ENCODE measurements at places on chromosomes 3 and 15.

DNA sequence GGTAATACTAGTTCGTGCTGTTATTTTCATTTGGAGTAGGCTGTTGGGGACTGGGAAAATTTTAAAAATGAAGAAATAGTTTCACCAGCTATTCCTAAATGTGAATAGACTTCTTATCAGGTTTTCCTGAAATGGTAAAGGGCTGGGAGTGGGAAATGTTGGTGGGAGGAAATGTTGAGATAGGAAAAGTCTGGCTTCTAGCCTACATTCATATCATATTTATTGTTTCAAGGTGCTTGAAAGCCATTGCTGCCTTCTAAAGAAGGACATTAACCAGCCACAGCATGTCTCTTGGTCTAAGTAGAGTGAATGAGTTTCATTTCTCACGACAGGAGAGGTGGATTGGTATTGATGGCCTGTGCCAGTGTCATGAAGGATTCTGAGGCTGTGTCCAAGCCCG, 197.1 kb upstream of the BHLHE40 start:
- DNase-seq, result no peak

- no peak for DNase-seq
These were observed 187.5 kb upstream of the CNTN3 start for GRCh38 chr3:74801924-74802323.

DNA sequence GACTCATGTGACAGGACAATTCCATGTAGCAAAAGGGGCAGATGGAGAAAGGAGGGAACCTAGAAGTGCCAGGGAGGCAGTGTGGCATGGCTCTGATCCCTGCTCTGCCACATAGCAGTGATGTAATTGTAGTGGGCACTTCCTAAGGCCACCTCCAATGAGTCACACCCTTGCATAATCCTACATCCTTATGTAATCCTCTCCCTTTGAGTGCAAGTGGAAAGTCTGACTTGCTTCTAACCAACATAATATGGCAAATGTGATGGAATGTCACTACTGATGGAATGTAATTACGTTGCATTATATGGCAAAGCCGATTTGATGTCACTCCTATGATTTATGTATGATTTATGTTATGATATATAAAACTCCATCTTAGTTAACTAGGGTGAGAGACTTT, 72.9 kb upstream of the ATP2C1 start:
- peak; percentile 73 for DNase-seq

- no peak for DNase-seq
These were observed 115.2 kb downstream of the GABRG3 start for GRCh38 chr15:27086149-27086548.

DNA sequence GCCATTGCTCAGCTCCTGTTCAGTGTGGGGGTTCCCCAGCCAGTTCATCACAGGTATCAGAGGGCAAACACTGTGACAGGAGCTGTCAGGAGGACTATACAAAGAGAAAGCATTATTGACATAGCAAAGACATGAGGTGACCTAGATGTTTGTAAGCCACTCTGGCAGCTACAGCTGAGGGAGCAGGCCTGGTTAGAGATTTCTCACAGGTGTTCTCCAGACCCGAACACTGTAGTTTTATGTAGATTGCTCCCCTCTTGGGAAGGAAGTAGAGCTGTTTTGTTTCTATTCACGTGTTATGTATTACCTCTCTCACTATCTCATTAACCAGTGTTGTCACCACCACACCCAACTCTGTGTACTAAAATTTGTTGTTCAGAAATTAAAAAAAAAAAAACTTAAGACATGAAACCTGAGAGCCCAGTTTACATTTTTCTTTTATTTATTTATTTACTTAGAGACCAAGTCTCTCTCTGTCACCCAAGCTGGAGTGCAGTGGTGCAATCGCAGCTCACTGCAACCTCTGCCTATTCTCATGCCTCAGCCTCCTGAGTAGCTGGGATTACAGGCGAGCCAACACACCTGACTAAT, 123.7 kb downstream of the RBPMS2 start:
- DNase-seq, result no peak

- peak; percentile 80 for DNase-seq
These were observed 16.5 kb downstream of the TBC1D23 start for GRCh38 chr3:100277255-100277800.

DNA sequence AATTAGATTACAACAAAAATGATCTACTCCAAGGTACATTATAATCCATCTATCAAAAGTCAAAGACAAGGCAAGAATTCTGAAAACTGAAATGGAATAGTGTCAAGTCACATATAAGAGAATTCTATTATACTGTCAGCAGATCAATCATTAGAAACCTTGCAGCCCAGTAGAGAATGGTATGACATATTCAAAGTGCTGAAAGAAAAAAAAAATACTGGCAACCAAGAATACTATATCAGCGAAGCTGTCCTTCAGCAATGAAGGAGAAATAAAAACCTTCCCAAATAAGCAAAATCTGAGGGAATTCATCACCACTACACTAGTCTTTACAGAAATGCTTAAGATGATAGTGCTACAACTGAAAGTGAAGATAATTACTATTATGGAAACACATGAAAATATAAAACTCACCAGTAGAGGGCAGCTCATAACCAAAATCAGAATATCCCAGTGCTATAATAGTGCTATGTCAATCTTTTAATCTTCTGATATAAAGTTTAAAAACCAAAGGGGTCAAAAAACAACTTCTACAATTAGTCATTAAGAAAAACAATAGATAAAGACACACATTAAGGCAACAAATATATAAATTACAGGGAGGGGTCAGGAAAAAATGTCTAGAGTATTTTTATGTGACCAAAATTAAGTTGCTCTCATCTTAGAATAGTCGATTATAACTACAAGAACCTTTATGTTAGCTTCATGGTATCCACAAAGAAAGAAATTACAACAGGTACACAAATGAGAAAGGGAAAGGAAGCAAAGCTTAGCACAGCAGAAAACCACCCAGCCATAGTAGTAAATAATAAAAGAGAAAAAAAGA, 190.7 kb upstream of the CNTN6 start:
- no peak for DNase-seq

GRCh38 chr3:76969471-76969870, 70.4 kb upstream of the ROBO2 start:
- no peak for DNase-seq

Measured in COLO829 (cell line).